ENCODE measurements at places on chromosomes 4 and X.

GRCh38 chr4:1367936-1368289 lies 20.9 kb downstream of the UVSSA start:
- DNase-seq, result no peak

DNA sequence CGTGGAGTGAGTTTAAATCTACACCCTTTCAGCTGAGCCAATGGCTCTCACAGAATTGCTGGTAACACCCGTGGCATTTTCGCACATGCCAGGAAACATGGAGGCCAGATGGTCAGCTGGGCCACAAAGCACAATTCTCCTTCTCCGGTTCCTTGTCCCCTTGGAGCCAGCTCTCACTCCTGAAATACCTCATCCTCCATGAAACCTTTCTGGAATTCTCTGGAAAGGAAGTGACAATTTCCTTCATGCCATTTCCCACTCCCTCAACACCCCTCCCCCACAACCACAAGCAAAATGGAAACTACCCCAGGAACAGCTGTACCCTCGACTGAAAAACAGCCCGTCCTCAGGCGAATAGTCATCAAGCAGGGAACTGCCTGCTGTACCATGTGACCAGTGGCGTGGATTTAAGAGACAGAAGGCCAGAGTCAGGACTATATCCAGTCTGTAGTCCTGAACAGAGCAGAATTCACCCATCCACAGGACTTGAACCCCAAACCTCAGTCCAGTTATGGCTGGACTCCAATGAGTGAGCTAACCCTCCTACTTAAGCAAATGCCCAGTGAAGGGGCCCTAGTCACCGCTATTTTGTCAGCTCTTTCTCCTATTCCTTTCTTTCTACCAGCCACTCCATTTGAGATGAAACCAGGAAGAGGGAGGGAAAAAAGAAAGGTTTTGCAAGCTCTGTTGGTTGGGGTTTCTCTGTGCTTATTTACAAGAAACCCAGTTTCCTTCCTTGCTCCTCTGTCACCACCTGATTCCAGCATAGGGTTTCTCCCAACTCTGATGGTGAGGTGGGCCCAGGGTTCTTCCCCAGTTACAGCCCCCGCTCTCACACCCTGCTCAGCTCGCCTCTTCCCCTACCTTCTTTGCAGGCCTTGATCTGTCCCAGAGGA lies 24.5 kb downstream of the ELF4 start:
- DNase-seq, result no peak

DNA sequence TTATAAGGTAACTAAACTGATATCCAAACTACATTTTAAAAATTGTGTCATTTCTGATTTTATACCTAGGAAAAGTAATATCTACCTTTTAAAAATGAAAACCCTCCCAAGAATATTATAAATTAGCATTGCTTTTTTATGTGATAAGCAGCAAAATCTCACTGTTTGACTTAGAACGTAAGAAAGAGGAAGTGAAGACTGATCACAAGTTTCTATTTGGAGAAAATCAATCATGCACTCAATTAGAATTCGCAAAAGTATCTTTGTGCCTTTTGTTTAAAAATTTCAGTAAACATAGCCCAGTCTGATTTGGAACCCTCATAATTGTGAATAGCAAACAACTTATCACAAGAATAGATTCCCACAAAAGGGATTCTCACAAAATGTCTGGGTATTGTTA lies 142.7 kb downstream of the TENM3 start:
- DNase-seq, result no peak

- no peak for DNase-seq
Measured at GRCh38 chr4:27775156-27775555, 914.5 kb downstream of the STIM2 start.

GRCh38 chr4:20395160-20395773 lies 143.6 kb downstream of the SLIT2 start:
- DNase-seq, result no peak

DNA sequence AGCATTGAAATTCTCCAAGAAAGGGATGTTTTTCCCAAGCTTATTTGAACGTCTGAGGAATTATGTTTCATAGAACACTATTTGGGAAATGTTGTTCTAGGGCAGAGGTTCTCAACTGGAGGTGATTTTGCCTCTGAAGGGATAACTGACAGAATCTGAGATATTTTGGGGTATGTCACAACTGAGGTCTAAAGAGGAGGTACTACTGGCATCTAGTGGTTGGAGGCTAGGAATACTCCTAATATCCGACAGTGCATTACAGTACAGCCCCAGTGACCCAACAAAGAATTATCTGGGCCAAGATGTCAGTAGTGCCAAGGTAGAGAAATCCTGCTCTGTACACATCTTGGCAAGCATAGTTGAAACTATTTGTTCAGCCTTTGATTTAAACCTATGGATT lies 6.4 kb downstream of the HSPA4L start:
- no peak for DNase-seq

GRCh38 chr4:89100853-89101252 lies 10.5 kb upstream of the TIGD2 start:
- DNase-seq, result no peak

DNA sequence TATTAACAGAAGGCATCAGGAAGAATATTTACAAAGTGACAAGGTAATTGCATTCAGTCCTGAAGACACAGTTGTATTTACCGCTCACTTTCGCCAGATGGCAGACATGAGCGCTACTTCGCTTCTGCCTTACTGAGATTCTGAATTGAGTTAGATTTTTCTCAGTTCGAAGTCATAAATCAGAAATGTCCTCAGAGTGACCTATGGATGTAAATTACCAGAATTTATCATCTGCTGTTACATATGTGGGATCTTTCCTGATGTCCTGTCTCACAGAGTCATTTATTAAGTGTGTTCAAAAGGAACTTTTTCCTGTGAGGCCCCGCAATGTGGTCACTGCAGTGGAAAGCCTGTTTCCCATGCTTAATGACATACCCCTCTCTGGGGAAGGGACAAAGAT lies 97.3 kb upstream of the DCLK2 start:
- peak; percentile 21 for DNase-seq
